ENCODE measurements at places on chromosomes 6 and 20. TPM values are rescaled to one million over a fixed set of nuclear protein-coding genes. Genes with fewer than 3 reads are reported as not detected.

The OSBPL2 gene
- 27.6 TPM for total RNA-seq

The SYNDIG1 gene
- total RNA-seq, result 1.2 TPM

The PRKN gene
- total RNA-seq, result 6.5 TPM

The PPP2R5D gene
- total RNA-seq, result 42.3 TPM

Data from articular chondrocyte of knee joint (primary cell).